ENCODE measurements at places on chromosomes 1 and 21.

DNA sequence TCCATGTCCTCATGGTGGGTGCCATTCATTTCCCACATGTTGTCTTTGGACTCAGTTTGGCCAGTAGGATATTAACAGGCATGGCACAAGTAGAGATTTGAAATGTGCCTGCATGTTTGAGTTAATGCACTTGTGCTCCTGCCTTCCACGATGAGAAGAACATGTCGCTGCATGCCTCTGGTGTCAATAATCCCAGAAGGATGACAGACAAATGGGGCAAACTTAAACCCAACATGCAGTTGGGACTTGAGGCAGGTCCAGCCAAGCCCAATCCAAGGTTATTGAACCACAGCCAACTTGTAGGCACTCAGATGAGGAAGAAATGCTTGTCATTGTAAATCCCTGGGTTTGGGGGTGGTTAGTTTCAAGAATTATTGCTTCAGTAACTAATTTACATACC lies 174.6 kb downstream of the TRIM33 start:
- no peak for DNase-seq

- no peak for DNase-seq
Observed at GRCh38 chr1:43256675-43257570, 12.9 kb upstream of the TMEM125 start.

DNA sequence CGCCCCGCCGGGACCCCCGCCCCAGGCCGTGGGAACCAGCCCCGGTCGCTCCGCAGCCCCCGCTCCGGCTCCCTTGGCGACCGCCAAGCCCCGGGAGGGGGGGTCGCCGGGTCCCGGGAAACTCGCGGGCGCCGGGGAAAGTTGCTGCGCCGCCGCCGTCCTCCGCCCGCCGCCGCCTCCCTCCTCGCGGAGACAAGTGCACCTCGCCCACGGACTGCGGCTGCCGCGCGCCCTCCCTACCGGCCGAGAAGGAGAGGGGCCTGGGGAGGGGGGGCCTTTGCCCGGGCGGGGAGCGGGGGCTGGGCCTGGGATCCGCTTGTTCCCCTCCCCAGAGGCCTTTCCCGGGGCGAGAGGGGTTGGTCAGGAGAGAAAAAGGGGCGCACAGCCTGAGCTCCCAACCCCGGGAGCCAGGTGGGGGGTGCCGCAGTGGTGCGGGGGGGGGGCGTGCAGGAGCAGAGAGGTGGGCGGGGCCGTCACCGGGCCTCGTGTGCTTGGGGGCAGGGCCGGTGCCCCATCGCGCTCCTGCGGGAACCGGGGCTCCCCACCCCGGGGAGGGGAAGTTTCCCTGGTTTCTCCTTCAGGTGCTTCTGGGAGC lies 592 bp downstream of the AGRN start:
- no peak for DNase-seq

- DNase-seq, result no peak
Observed at GRCh38 chr21:44994047-44994694, 54.3 kb downstream of the SLX9 start.

DNA sequence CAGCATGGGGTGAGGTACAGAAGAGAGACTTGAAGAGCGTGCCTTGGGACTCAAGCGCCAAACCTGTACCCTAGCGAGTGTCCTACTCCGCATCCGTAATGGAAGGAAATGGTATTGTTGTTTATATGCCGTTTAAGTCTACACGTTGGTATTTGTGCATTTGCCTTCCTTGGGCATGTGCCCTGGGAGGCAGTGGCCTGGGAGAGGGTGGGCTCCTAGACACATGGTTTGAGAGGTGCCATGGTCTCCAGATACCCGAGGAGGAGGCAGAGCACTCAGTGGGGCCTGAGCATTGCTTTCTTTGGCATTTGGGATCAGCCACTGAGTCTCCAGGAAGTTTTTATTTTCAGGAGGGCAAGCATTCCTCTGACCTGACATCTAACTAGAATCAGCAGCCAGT lies 6.5 kb downstream of the ZNF672 start:
- DNase-seq, result no peak

GRCh38 chr1:33219886-33220661 lies 36.2 kb upstream of the ZNF362 start:
- DNase-seq, result no peak

GRCh38 chr1:11307852-11308251 lies 34.9 kb downstream of the UBIAD1 start:
- no peak for DNase-seq

GRCh38 chr1:30748098-30748698 lies 9.4 kb downstream of the LAPTM5 start:
- no peak for DNase-seq

DNA sequence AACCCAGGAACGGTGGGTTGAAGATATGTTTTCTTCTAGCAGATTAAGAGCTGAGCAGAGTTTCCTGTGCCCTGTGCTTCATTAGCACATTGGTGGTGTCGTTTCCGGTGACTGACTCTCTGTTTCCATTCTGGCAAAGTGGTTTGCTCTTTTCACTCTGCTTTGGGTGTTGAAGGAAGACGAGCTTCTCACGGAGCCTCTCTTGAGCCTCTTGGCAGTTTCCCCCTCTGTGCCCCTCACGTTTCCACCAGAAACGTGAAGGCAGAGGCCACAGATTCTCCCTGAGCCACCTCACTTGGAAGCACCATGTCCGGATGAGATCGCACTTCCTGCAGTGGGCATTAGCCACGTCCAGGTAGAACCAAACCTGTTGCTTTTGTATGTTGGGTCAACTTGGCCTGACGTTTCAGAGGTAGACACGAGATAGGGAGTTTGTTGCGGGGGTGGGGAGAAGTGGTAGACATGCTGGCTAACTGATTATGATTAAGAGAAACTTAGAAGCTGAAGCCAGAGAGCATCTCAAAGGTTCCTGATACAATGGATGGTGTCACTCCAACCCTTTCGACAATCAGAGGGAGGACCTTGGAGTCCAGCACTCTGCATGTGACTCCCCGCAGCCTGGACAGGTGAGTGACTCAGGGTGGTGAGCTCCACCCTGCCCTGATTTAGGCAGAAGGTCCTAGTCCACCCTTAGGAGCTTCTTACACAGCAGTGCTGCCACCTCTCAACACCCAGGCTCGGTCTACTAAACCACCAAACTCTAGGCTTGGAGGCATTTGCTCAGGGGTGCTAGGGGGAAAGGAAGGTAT lies at the start of gene LAX1:
Gene LAX1 (plus strand): TSS at position 155 of the 809 bp plus-strand sequence. CDS start 383 bp downstream, at position 538.
- peak; percentile 62 for DNase-seq

DNA sequence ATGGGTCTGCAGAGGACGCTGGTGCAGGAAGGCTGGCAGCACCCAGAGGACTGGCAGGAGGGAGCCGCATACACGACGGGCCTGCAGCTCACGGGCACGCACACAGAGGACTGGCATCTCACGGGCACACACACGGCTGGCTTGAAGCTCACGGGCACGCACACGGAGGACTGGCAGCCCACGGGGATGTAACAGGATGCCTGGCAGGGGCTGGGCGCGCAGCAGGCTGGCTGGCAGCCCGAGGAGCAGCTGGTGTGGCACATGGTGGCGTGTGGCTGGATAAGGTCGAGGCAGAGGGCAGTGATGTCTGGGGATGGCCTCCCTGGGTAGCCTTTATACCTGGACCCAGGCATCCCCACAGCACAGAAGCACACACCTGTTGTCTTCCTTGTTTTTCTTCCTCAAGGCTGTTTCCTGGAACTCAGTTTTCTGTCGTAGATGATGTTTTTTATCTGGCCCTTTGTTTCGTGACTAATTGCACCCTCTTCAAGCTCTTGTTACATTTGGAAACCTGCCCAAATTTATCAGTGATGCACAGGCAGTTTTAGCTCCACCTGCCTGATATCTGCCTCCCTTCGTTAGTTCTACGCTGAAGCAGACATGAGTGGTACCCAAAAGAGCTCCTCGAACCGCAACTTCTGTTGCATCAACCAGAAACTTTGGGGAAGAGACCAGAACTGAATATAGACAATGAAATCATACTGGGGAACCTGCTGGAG lies at the start of gene KRTAP12-1:
Gene KRTAP12-1 (minus strand): TSS at position 303 of the 719 bp plus-strand sequence. CDS start 40 bp downstream, at position 263.
- DNase-seq, result no peak

DNA sequence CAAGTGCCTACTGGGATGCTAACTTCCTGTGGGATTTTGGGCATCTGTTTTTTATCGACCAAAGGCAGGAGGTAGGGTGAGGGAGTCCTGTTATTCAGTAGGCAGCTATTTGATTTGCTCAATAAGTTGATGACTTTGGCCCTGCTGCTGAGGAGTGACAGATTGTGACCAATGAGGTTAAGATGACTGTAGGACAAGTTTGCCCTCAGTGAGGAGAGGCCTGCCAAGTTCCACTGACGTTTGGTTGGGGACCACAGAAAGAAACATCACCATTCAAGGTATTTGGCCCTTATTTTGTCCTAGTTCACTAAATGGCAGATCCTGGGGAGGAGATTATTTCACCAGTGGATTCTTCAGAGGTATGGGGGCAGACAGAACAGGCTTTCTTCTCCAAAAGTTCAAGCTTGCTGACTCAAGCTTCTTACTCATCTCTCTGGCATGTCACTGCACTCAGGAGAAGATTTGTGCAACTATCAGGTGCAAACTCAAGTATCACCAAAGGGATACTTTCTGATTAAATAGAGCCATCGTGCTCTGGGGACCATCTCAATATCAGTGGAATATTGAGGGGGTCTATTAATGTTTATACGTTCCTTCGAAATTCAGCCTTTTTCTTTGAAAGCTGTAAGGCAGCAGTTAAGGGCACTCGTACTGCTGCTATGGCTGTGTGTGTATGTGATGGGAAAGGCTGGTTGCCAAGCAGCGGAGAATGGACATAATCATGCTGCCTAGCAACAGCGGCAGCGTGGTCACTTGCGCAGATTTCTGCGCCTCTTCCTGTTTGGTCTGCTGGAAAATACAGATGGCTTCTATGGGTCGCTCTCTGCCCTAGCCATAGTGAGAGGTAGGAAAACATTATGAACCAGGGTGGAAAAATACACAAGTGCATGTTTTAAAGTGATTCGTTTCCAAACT lies 78.7 kb downstream of the PBX1 start:
- no peak for DNase-seq

GRCh38 chr1:228927946-228928898 lies 192.9 kb downstream of the RHOU start:
- no peak for DNase-seq

DNA sequence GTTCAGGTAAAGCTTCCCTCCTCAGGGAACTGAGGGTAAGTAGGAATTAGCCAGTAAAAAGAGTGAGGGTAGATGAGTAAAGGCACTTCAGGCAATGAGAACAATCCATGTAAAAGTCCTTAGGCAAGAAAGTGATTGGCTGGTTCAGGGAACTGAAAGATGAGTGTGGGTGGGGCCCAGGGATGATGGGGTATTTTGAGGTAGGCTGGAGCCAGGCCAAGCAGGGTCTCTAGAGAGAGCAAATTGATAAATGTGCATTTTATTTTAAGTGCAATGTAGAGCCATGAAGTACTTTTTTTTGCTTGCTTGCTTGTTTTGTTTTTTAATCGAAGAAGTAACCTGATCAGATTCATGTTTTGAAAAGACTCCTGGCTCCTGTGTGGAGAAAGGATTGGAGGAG lies 26.5 kb downstream of the OSBPL9 start:
- no peak for DNase-seq

All from stimulated activated CD8-positive, alpha-beta memory T cell treated with anti-CD3 and anti-CD28 coated beads, Interleukin-2, amount 100 ng/mL, for 1 hour (primary cell).